Astrocyte of the spinal cord (primary cell): ENCODE measurements at places on chromosomes 3 and 15.
A peak's percentile ranks its signal among the peaks of the same experiment; 100 is the strongest.

DNA sequence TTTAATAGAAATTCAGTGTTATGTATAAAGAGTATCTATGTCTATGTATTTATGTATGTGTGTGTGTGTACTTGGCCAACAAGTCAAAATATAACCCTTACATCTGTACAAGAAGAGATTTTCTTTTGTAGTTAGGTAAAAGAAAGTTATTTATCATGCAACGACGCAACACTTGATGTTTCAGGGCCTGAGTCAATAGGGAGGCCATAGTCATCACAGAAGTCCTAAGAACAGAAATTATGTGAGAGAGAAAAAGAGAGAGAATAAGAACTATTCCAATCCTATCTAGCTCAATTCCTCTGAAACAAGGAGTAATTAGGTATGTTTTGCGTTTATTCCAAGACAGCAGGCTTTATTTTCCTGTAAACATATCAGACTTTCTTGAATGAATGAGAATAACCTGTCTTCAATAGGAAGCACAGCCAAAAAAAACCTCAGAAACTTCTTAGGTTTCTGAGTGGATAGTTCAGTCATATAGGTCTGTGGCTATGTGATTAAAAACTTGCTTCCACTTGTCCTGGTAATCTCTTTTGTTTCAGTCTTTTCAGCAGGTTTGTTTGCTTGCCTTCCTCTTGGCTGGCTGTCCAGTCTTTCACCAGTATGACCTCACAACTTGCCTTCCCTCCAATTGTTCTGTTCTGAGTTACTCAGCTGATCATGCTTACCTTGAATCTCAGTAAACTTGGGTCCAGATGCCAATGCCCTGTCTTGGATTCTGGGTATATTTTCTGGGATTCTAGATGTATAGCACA, 382.4 kb upstream of the GBE1 start:
- no peak for DNase-seq

- DNase-seq: no peak
These were observed 83.6 kb downstream of the CHST2 start for GRCh38 chr3:143203142-143203541.

- no peak for DNase-seq
These were observed 995 bp downstream of the CHST14 start for GRCh38 chr15:40471808-40472150.

- peak; percentile 57 for DNase-seq
These were observed 488 bp downstream of the THSD4 start for GRCh38 chr15:71115567-71116351.
